CD4-positive, alpha-beta T cell treated with Interleukin-17A for 4 hours (primary cell): ENCODE measurements at places on chromosomes 7 and 10.

GRCh38 chr7:32216759-32217158, 146.6 kb upstream of the PDE1C start:
- no peak for DNase-seq

GRCh38 chr10:75250934-75251333, 15.2 kb upstream of the COMTD1 start:
- no peak for DNase-seq

- DNase-seq = no peak
Observed at GRCh38 chr10:10911471-10911921, 106.2 kb upstream of the CELF2 start.

DNA sequence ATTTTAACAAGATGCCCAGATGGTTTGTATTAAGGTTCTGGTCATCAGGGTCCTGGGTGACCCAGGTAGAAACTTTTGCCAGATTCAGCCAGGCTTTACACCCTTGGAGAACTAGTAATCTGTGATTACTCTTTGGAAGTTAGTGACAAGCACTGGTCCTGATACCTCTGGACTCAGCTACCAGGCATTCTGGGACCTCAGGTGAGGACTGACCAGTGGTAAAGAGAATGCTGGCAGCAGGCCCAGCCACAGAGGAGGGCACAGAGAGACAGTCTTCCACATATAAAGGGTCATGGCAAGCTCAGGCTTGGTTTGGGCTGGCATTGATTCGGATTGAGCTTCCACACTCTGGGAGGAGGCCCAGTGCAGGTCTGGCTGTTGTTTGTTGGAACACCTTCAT, 112.0 kb upstream of the CHST15 start:
- no peak for DNase-seq

DNA sequence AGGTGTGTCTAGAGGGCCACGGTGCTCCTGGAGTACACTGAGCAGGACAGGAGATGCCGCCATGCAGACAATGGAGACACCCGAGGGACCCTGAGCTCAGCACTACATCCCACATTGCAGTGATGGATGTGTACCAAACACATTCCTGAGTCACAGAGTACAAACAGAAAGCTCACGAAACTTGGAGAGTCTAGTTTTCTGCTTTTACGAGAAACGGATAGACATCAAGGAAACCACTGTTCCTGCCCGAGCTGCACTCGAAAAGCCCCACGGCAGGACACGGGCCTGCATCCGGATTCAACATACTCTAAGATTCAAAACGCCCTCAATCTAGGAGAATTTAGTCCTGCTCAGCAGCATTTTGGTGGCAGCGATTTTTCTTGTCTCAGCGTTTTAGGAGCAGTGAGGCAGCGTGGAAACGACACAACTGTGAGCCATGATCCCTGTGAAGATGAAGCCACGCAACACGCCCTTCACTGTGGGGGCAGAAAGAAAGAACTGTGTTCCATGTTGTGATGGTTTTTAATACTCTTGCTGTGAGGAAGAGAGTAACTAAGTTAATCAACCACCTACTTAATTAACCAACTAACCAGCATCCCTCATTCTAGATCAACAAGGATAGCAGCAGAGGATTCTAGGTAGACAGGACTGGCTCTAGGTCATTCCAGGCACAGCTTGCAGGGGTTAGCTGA, 3.2 kb downstream of the TNS3 start:
- DNase-seq = no peak
